ENCODE measurements at places on chromosomes 5 and 9.

GRCh38 chr9:85716031-85716877 lies 25.5 kb downstream of the AGTPBP1 start:
- DNase-seq: peak; percentile 69

DNA sequence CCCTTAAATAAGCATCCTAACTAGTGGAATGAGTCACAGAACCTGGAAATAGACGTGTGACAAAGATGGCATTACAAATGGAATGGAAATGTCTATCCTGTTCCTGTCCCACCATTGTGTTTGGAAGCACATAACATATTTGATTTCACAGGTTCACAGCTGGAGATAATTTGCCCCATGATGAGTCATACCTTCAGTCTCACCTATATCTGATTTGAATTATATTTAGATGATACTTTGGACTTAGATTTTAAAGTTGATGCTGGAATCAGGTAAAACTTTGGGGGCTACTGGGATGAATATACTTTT lies 92.5 kb downstream of the CEMIP2 start:
- DNase-seq: no peak

GRCh38 chr9:34603610-34604231 lies 8.2 kb downstream of the RPP25L start:
- peak; percentile 93 for DNase-seq

DNA sequence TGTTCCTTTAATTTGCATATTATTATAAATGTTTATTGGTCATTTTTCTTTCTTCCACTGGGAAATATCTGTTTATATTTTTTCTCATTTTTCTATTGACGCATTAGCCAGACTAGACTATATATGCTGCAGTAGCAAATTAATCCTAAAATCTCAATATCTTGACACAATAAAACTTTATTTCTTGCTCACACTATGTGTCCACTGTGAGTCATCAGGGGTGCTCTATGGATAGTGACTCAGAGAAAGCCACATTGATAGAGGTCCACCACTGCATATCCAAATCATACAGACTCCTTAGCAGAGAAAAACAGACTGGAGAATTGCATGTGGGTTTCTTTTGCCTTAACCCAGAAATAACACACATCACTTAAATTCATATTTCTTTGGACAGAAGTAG lies 20.8 kb downstream of the OR1L3 start:
- no peak for DNase-seq

- no peak for DNase-seq
These were observed 150.9 kb upstream of the LHFPL2 start for GRCh38 chr5:78799266-78800017.

Measured in Karpas-422 (cell line).